ENCODE measurements at places on chromosomes 3 and 15.

GRCh38 chr3:55160241-55160983 lies 232.6 kb upstream of the LRTM1 start:
- no peak overlapping the region for H3K4me3 ChIP-seq
- no peaks in the 10 kb centered on the region for H3K4me1 ChIP-seq
- no peaks in the 10 kb centered on the region for H3K36me3 ChIP-seq

DNA sequence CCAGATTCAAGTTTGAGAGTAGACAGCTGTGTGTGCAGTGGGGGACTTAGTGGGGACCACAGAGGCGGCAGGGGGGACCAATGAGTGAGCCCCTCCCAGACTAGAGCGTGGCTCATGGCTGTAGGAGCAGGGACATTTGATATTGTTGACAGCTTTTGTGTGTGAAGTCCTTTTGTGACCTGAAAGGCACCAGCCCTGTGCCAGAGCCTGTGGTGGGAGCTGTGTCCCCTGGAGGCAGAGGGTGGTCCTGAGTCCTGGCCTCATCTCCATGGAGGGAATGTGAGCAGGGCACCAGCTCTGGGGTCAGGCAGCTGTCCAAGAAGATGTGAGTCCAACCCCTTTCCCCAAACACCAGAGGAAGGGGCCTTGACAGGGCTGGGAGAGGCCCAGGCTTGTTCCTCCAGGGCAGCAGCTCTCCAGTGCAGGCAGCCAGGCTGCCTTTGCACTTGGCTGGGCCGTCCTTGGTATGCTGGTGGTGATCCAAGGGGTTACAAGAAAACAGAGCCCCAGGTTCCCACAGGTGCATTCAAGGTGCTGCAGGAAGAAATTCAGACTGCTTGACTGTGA lies 10.1 kb upstream of the C3orf22 start:
- H3K27me3 ChIP-seq = peaks cover 35% of the 10 kb centered on the region
- no peak for DNase-seq
- no peak overlapping the region for H3K4me3 ChIP-seq
- no peaks in the 10 kb centered on the region for H3K36me3 ChIP-seq

DNA sequence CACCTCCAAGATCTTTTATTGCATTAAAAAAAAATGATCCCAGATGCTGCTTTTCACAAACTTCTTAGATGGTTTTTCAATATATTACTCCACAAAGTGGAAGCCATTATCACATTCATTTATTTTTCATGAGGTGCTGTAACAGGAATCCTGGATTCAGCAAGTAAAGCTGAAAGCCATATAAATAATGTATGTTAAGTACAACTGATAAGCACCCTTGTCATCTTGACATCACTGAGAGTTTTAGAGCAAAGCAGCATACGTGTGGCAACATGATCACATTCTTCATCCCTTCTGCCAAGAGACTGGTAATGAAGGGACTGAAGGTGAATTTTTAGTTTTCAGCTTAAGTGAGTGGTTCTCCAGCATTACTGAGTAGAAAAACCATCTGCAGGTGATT lies 44.9 kb upstream of the LRRFIP2 start:
- peaks cover 5% of the 10 kb centered on the region for H3K4me1 ChIP-seq
- peak; percentile 11 for DNase-seq
- H3K27me3 ChIP-seq = no peaks in the 10 kb centered on the region
- no peaks in the 10 kb centered on the region for H3K36me3 ChIP-seq
- H3K27ac ChIP-seq = no peak overlapping the region

DNA sequence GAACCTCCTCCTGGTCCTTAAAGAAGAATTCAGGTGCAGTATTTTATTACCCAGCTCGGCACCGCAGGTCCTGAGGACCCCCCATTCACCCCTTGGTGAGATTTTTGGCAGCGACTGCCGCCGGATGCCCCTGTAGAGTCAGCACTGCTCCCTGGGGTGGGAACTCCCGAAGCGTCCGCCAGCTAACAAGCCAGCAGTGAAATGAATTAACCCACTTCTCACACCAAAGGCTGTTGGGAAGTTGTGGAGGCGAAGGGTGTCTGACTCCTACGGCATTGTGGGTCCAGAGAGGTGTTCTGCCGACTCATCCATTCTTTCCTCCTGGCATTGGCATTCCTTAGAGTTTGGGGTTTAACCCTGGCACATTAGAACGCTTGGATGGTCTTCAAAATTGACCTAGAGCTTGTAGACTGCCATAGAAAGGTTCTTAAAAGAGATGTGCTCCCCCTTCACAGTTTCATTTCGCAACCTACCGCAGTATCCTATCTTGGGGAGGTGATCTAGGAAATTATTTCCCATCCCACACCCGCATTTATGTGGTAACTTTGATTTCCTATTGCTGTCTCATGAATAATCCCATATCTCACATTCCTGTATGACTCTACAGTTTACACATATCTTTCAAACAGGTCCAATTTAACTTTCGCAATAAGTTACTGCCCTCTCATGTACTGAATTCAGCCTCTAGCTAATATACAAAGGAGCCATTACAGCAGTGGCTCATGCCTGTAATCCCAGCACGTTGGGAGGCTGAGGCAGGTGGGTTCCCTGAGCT lies 879 bp upstream of the EIF5A2 start:
- no peak overlapping the region for H3K4me3 ChIP-seq
- no peaks in the 10 kb centered on the region for H3K27me3 ChIP-seq
- no peak overlapping the region for H3K27ac ChIP-seq
- peak; percentile 1 for DNase-seq
- no peaks in the 10 kb centered on the region for H3K36me3 ChIP-seq

DNA sequence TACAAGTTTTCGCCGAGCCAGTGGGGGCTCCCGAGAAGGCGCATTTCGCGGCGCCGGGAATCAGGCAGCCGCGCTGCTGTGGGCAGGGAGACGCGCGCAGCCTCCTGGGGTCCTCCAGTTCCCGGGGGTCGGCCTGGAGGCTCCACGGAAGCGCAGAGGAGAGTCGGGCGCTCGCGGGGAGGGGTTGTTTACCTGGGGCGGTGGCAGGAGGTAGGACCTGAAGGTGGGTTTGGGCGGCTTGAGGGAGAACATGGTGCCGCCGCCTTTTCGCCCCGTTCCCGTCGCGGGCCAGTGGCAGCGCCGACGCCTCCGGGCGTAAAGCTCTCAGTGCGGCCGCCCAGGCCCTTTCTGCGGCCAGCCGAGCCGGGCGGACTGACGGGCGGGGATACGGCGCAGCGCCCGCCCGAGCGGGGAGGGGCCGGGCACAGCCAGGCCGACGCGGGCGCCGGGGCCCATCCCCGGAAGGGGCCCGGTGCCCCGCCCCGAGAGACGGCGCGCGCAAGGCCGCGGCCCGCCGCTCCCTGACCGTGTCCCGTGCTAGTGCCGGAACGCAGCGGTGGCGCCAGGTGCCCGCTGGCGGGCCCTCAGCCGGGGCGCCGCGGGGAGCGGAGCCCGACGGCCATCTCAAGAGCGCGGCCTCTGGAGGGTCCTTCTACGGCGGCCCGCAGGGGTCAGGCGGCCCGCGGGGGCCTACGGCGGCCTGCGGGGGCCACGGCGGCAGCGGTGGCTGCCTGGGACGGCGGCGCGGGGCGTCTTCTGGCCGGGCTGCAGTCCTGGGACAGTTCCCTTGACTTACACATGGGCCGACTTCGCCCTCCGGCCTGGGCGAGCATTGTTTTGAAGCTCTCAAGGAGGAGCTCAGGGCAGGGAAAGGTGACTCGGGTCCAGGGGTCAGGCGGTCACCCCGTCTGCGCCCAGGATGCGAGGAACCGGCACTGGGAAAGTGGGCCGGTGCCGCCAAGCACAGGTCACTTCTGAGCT lies at the start of gene MTMR10:
TSS of gene MTMR10 (minus strand) at position 374 of the 981 bp plus-strand sequence. CDS start at position 252, 122 bp downstream.
- peak within 1 kb of the TSS; percentile 89 for H3K27ac ChIP-seq
- peaks cover 7% of the 10 kb centered on the region for H3K4me1 ChIP-seq
- DNase-seq = peak; percentile 74
- no peaks in the 10 kb centered on the region for H3K27me3 ChIP-seq
- no peaks in the 10 kb centered on the region for H3K36me3 ChIP-seq
- peak within 1 kb of the TSS; percentile 94 for H3K4me3 ChIP-seq

GRCh38 chr3:195270079-195270816 lies 711 bp downstream of the XXYLT1 start:
- no peaks in the 10 kb centered on the region for H3K27me3 ChIP-seq
- peak overlapping the region; percentile 67 for H3K4me3 ChIP-seq
- DNase-seq = peak; percentile 82
- H3K4me1 ChIP-seq = peaks cover 16% of the 10 kb centered on the region
- H3K27ac ChIP-seq = peak overlapping the region; percentile 83

DNA sequence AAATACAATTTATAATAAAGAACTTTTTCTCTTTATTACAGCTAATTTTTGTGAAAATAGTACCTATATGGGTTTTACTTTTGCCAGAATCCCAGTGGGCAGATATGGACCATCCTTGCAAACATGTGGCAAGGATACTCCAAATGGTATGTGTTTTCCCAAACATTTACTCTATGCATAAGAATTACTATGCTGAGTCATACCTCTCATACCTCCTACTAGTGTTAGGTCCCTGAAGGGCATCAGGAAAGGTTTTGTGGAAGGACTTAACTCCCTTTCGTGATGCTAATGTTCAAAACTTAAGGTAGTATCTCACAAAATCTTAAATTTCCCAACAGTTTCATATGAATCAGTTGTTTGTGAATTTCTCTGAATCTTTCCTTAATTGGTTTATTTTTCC lies 21.3 kb downstream of the ADGRG7 start:
- no peaks in the 10 kb centered on the region for H3K4me1 ChIP-seq

GRCh38 chr3:72134989-72135451 lies 350.1 kb upstream of the PROK2 start:
- no peaks in the 10 kb centered on the region for H3K27me3 ChIP-seq
- no peak overlapping the region for H3K27ac ChIP-seq
- H3K36me3 ChIP-seq = no peaks in the 10 kb centered on the region

DNA sequence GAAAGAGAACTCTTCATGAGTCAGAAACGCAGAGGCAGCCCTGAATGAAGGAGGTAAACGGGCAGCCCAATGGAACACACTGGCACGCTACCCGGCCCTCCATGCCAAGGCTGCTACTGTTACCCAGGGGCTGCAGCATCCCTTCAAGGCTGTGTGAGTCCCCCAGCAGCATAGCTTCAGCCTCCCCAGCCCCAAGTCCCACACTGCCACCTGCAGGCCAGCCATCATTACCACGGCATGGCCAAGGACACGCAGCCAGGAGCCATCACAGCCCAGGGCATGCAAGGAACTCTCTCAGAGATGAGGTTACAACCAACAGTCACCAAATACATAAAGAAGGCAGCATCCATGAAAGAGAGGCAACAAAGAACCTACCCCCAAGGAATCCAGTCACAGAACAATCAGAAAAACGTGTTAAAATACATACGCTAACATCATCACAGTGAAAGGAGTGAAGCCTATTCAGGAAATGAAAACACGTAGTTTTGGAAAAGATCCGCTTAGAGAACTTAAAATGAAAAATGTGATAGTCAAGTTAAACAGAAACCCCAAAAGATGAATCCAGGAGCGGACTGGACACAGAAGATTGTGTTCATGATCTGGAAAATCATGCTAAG lies 22.4 kb downstream of the PLA2G4F start:
- H3K27me3 ChIP-seq = no peaks in the 10 kb centered on the region
- H3K4me3 ChIP-seq = no peak overlapping the region
- H3K27ac ChIP-seq = no peak overlapping the region
- peaks cover 18% of the 10 kb centered on the region for H3K4me1 ChIP-seq
- H3K36me3 ChIP-seq = no peaks in the 10 kb centered on the region

- H3K27me3 ChIP-seq = no peaks in the 10 kb centered on the region
- peaks cover 15% of the 10 kb centered on the region for H3K4me1 ChIP-seq
- H3K36me3 ChIP-seq = no peaks in the 10 kb centered on the region
- DNase-seq = no peak
- H3K4me3 ChIP-seq = no peak overlapping the region
Measured at GRCh38 chr3:152593242-152593641, 241.7 kb upstream of the P2RY1 start.

- H3K4me1 ChIP-seq = no peaks in the 10 kb centered on the region
- no peaks in the 10 kb centered on the region for H3K36me3 ChIP-seq
- H3K27me3 ChIP-seq = no peaks in the 10 kb centered on the region
- no peak overlapping the region for H3K27ac ChIP-seq
Measured at GRCh38 chr3:193870376-193871219, 265.4 kb upstream of the HES1 start.

- no peaks in the 10 kb centered on the region for H3K27me3 ChIP-seq
- no peaks in the 10 kb centered on the region for H3K36me3 ChIP-seq
- no peaks in the 10 kb centered on the region for H3K4me1 ChIP-seq
- H3K4me3 ChIP-seq = no peak overlapping the region
Measured at GRCh38 chr3:62818347-62818746, 56.9 kb downstream of the CADPS start.

GRCh38 chr3:188360364-188360881 lies 206.5 kb downstream of the LPP start:
- H3K4me3 ChIP-seq = no peak overlapping the region
- DNase-seq = no peak
- peaks cover 4% of the 10 kb centered on the region for H3K4me1 ChIP-seq
- no peak overlapping the region for H3K27ac ChIP-seq

DNA sequence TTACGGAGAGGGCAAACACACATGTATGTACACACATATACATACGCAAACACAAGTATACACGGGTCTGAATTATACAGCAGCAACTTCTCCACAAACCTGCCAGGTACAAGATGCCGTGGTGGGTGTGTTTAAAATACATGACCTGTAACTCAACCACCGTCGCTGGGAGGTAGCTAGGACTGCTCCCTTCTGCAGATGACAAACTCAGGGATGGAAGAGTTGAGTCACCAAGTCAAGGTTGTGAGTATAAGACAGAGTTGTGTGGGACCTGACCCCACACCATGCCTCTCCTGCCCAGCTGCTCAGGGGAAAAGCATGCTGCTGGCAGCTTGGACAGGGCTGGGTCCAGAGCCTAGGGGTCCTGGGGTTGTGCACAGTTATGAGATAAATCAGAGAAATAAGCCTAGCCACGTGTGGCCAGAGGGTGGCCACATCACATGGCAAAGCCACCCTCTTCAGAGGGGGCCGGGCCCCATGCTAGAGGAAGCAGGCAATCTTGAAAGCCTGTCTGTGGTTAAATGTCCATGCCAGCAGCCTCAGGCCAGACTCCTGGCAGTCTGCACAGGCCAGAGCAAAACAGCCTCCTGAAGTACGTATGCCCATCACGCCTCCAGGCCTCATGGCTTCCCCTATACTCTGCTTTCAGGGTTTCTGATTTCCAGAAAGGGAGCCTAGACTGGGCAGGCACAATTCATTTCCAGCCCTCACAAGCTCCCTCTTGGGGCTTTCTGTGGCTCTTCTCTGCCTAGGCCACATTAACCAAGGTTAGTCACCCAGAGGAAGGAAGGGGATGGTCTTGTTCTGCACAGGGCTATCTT lies 107.7 kb upstream of the RPL32 start:
- peaks cover 10% of the 10 kb centered on the region for H3K4me1 ChIP-seq
- no peaks in the 10 kb centered on the region for H3K36me3 ChIP-seq
- H3K27me3 ChIP-seq = no peaks in the 10 kb centered on the region
- no peak overlapping the region for H3K27ac ChIP-seq

All from A673 (cell line).